Heart right ventricle (tissue), 16 donors: ENCODE measurements at places on chromosomes 6 and 20. TPM values are rescaled to one million over a fixed set of nuclear protein-coding genes. Genes with fewer than 3 reads are reported as not detected.

GRCh38 chr6:157271441-157271840 is 51.9 kb downstream of the TMEM242 start:
- DNase-seq, result no peak

Gene TUBB2A
- total RNA-seq, result 19.2 TPM

DNA sequence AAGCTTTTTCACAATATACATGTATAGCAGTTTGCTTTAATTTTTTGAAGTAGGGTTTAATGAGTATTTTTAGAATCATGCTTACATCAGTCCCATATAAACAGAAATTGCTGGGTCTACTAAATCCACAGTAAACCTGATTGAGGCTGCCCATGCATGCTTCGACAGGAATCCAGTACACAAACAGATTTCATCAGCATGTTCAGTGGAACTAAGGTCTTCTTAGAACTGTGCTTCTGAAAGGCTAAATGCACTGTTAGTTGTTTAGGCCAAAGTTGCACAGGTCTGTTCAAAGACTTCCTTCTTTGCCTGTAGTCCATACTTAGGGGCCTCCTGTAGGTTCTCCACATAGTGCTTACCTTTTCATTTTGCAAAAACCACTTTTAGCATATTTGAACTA is 42.5 kb upstream of the THBS2 start:
- DNase-seq, result no peak

GRCh38 chr6:135250751-135251497 is 69.8 kb downstream of the MYB start:
- no peak for DNase-seq

GRCh38 chr20:48471176-48471575 is 356.6 kb downstream of the PREX1 start:
- DNase-seq, result no peak

- DNase-seq, result no peak
These were observed 74.3 kb downstream of the TNFRSF21 start for GRCh38 chr6:47235421-47235820.

DNA sequence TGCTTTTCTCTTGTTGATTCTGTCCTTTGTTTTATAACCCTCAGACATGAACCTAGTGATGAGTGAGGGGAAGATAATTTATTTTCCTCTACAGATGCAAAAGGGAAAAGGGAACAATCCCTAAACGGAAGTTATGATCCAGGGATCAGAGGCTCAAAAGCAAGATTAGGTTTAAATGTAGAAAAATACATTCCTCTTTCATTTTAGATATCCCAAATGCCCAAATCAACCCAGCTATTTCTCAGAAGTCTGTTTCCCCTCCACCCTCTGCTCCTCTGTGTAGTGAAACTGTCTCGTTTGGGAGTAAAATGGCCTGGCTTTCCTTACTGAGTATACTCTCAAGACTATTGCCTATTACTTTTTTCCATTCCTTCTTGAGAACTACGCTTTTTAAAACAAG is 97.1 kb downstream of the PRL start:
- DNase-seq, result no peak

Gene LST1
- total RNA-seq, result 3.6 TPM

DNA sequence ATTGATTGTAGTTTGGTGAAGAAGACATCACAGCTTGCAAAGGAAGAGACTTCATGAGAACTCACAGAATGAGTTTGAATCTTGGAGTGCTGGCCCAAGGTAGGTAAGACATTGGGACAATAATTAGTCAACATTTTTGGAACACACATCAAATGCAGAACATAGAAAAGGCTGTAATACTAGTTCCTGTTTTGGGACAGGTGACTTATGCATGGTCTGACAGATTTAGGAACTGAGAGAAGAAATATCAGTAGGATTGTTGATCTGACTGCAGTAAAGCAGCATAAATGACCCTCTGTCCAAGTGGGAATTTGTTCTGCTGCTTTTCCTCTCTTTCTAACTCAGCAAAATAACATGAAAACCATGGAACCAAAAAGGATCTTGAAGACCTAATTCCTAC is 102.3 kb upstream of the MAP3K7 start:
- DNase-seq, result no peak

Gene RGS17
- 0.40 TPM for total RNA-seq

- DNase-seq, result no peak
These were observed 714.6 kb downstream of the CD109 start for GRCh38 chr6:74410630-74411029.

DNA sequence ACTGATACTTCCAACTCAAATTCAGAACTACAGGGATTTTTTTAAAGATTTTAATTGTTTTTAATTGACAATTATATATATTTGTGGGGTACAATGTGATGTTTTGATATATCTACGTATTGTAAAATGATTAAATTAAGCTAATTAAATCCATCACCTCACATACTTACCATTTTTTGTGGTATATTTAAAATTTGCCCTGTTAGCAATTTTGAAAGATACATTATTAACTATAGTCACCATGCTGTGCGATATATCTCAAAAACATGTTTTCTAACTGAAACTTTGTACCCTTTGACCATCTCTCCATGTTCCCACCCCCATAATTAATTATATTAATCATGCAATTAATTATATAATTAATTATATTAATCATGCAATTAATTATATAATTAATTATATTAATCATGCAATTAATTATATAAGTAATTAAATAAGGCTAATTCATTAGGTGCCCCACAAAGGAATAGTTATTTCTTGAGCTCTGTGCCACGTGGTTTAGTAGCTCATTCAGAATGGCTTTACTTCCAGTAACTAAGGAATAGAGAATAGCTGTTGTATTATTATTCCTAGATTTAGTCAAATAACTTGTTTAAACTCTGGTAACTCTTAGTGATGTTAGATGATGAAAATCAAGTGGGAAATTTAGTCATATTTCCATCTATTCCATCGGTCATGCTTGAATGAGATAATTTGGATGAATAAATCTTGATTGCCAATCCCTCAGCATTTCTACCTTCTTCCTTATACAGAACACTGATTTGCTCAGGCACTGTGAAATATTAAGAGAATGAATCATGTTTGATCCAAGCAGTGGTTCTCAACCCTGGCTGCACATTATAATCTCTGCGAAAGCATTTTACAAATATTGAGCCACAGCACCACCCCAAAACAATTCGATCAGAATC is 25.1 kb downstream of the LOC128125822 start:
- DNase-seq, result no peak

DNA sequence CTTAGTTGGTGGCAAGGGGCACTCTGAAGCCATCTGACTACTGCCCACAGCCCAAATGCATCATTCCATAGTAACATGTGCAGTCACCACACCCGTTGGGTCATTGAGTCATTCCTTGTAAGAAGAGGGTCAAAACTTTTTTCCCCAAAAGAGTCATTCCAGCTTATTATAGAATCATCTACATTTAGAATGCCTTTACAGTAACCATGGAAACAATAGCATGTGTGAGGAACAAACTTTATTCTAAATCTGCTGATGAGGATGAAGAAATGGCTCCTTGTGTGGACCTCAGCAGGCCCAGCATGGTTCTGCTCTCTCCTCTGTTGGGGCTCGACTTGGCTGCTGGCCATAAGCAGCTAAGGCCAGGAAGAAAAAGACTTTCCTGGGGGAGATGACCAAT is 111.2 kb upstream of the PTPRT start:
- no peak for DNase-seq

- no peak for DNase-seq
These were observed 42.3 kb downstream of the CCDC170 start for GRCh38 chr6:151536188-151536479.

GRCh38 chr20:53037621-53038020 is 65.5 kb downstream of the TSHZ2 start:
- no peak for DNase-seq

GRCh38 chr6:9057937-9058336 is 622.6 kb upstream of the SLC35B3 start:
- no peak for DNase-seq

Gene BACH2
- total RNA-seq, result 3.8 TPM

Gene GRM1
- 5.6 TPM for total RNA-seq
